ENCODE measurements at places on chromosomes 4 and X.

DNA sequence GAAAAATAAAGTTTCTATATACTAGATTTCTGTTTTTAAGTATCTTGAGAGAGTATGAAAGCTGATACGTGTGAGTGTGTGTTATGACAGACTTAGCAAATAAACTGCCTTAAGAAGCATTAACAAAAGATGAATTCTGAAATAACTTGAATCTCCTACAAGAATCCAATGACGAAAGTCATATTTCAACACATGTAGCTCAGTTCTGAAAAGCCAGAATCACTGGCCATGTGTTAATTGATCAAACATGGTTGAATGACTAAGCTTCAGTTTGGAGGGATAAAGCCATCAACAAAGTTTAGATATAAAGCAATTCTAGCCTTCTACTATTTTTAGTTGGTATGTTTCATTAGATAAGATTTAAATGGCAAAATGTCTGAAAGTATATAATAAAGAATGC is 88.5 kb upstream of the ETNPPL start:
- no peak for DNase-seq

GRCh38 chrX:71619193-71619592 is 882 bp upstream of the CXCR3 start:
- DNase-seq, result no peak

DNA sequence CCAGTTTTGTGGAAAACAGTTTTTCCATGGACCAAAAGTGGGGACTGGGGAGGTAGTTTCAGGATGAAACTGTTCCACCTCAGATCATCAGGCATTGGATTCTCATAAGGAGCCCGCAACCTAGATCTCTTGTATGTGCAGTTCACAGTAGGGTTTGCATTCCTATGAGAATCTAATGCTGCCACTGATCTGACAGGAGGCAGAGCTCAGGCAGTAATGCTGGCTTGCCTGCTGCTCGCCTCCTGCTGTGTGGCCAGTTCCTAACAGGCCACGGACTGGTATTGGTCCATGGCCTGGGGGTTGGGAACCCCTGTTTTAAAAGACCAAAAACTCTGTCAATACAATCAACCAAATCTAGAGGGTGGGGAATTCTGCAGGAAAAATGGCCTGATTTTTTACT is 100.0 kb upstream of the EOLA2 start:
- DNase-seq, result no peak

- no peak for DNase-seq
Measured at GRCh38 chrX:1500701-1501624, 36.0 kb downstream of the P2RY8 start.

GRCh38 chr4:183276106-183276505 is 44.0 kb downstream of the CLDN22 start:
- no peak for DNase-seq

DNA sequence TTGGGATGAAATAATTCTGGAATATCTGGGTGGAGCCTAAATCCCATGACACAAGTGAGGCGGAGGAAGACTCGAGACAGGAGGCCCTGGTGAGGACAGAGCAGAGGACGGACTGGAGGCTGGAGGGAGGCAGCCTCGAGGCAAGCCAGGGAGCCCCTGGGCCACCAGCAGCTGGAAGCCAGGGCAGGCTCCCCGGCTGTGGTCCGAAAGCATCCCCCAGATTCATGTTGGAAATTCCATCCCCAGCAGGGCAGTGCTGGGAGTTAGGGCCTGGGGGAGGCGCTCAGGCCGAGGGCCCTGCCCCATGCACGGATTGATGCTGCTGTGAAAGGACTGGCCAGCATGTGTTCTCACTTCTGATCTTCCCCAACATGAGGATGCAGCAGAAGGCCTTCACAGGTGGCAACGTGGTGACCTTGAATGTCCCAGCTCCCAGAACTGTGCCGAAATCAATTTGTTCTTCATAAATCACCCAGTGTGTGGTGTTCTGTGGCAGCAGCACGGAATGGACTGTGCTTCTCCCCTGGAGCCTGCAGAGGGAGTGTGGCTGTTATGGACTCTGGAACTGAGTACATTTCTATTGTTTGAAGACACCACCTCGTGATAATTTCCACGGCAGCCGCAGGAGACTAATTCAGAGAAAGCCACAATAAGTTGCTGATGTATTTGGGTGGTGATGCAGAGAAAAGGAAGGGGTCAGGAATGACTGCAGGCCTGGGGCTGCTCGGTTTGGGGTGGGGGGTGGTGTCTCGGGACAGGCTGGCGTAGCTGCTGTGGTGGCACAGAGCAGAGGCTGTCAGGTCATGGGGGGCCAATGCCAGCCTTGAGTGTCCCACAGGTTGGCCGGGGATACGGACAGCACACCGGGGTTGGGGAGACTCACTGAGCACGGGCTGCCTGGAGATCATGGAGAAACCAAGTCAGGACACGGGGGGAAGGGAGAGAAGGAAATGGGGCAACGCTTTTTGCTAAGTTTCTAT is 56.9 kb downstream of the PCGF3 start:
- DNase-seq, result no peak

DNA sequence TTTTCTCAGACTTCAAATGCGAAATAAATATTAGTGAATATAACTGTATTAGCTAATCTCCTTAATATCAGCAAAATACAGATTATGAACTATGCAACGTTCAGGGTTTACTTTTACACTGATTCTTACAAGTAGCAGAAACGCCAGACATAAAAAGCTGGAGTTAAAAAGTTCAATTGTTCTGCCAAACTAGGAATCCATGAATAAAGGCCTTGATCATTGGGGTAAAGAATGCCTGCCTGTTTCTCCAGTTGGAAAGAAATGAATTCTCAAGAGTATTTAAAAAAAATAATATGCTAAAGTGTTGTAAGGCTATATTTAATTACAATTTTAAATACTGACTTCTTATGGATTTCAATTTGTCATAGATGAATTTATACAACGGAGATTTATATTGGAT is 612.2 kb downstream of the DMD start:
- DNase-seq, result no peak

GRCh38 chrX:136608295-136608933 is 39.5 kb upstream of the CD40LG start:
- DNase-seq, result no peak

DNA sequence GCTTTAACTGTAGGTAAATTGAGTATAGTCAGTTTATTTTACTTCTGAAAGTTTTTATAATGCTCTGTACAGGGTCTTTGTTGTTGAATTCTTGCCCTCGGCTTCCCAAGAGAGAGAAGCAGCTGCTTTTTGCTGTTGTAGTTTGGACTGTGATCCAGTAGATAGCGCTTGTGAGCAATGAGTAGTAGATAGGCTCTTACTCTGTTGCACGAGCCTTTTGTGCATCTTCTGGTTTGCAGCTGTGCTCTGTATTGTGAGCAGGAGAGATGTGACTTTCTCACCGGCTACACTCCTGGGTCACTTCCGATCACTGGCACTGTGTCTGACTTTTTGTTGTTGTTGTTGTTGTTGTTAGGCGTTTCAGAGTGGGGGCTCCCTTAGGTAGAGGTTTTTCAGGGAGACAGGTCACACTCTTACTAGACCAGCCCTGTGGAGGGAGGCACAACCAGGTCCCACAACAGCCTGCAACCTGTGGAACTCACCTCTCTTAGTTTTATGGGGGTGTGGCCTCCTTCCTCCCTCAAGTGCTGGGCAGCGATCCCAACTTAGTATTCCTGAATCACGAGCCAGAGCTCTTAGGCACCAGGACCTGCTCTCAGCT is 822.1 kb upstream of the GALNTL6 start:
- DNase-seq, result no peak

- no peak for DNase-seq
Measured at GRCh38 chr4:3059943-3060342, 14.4 kb downstream of the HTT-AS start.

- DNase-seq, result no peak
Measured at GRCh38 chrX:56986138-56986537, 9.2 kb downstream of the SPIN3 start.

- no peak for DNase-seq
Measured at GRCh38 chrX:110318664-110318968, 731 bp upstream of the AMMECR1 start.

- no peak for DNase-seq
Measured at GRCh38 chrX:138150709-138151108, 560.8 kb downstream of the FGF13 start.

GRCh38 chrX:146934256-146934655 is 119.7 kb upstream of the CXorf51A start:
- no peak for DNase-seq

DNA sequence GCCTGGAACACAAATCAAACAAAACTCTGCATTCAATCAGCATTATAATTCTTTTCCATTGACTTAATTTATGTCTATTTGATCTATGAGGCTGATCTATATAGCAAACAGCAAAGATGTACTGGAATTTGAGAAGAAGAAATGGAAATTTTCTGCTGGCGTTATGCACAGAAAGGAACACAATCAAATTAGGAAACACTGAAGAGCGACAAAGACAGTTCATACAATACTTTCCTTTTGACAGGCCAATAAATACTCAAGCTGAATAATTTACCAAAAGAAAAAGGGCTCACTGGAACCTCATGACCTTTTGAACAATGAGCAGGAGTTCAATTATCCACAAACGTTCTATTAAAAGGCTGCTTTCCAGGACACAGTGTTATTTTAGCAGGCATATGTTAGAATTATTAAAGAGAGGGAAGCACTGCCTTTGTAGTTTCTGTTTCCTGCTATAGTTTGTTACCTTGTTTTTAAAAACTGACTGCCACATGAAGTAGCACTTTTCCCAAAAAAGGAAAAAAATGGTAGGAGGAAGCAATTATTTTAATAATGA is 8.1 kb downstream of the PDHA2 start:
- no peak for DNase-seq

DNA sequence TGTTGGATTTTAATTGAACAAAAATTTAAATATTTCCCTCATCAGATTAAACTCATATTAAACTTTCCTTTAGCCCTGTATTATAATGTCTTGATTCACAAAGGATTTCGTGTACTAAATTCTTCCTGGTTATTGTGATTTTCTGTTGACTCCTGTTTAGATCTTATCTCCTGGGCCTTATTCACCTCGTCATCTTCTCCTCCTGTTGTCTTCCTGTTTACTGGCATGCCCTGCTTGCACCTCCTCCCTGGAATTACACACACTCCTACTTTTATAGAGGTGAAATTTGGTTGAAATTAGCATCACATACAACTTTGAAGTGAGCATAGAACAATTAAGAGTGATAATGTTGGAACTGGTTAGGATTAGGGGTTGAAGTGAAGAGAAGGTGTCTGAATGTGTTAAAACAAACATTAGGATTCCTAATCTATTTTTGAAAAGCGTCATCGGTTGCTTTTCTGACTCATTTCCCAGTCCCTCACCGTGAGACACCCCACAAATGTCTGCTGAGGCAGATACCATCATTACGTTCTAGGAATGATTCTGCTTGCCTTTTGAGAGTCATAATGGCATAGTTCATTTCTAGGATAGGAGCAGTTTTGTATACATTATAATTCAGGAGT is 32.5 kb downstream of the TLL1 start:
- DNase-seq, result no peak

DNA sequence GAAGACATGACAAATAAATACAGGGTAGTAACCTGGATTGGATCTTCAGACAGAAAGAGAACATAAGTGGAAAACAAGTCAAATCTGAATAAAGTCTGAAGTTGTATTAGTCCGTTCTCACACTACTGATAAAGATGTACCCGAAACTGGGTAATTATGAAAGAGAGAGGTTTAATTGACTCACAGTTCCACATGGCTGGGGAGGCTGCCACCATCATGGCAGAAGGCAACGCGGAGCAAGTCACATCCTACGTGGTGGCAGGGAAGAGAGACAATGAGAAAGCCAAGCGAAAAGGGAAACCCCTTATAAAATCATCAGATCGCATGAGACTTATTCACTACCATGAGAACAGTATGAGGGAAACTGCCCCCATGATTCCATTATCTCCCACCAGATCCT is 82.8 kb downstream of the USP46 start:
- DNase-seq, result no peak

- DNase-seq, result no peak
Measured at GRCh38 chr4:146520896-146521540, 722 bp downstream of the SLC10A7 start.

- no peak for DNase-seq
Measured at GRCh38 chrX:145923376-145923775, 105.7 kb downstream of the SLITRK2 start.

DNA sequence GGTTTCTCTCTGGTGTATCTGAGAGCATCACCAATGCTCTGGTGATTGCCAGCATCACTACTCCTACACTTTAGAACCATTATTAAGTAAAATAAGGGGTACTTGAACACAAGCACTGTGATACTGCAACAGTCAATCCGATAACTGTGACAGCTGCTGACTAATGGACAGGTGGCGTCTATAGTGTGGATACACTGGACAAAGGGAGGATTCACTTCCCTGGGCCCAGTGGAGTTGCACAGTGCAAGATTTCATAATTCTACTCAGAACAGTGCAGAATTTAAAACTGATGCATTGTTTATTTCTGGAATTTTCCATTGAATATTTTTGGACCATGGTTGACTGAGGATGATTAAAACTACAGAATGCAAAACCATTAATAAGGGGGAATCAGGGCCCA is 97.8 kb downstream of the SHROOM3 start:
- no peak for DNase-seq

- DNase-seq, result no peak
Measured at GRCh38 chr4:66091786-66092185, 421.5 kb upstream of the EPHA5 start.

DNA sequence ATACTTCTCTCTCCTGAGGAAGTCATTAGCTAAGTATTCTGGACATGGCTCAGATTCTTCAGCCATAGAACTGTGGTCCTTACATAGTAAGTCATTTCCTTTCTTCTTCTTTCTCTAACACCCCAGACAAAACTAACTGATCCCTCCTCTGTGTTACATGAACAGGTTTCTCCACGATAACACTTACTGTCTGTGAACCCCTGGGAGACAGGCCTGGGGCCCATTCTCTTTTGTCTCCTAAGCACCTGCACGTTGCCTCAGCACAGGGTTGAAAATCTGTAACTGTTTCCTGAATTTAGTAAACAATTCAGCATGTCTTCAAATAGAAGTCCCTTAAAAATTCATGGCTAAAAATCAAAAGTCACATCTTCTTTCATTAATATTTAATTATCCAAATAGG is 24.7 kb downstream of the APBB2 start:
- no peak for DNase-seq

GRCh38 chr4:188396037-188396436 is 256.8 kb downstream of the TRIML1 start:
- no peak for DNase-seq

DNA sequence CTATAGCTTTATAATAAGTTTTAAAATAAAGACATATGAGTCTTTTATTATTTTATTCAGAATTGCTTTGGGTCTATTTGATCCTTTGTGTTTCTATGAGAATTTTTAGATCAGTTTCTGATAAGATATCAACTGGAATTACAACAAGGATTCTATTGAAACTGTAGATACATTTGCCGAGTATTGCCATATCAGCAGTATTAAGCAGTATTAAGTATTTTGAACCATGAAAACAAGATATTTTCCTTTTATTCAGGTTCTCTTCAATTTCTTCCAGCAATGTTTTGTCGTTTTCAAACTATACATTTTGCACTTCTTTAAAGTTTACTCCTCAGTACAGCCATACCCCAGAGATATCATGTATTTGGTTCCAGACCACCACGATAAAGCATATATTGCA is 598.8 kb downstream of the DACH2 start:
- no peak for DNase-seq

GRCh38 chr4:180528003-180528402 is 1715.2 kb upstream of the TENM3 start:
- no peak for DNase-seq

- DNase-seq, result no peak
Measured at GRCh38 chrX:24253469-24253868, 60.4 kb downstream of the SUPT20HL2 start.

GRCh38 chr4:36310793-36311192 is 29.4 kb downstream of the DTHD1 start:
- no peak for DNase-seq

- no peak for DNase-seq
Measured at GRCh38 chrX:68831405-68832100, 2.7 kb downstream of the EFNB1 start.
